Kidney glomerular epithelial cell (primary cell): ENCODE measurements at places on chromosomes 2 and 18.

DNA sequence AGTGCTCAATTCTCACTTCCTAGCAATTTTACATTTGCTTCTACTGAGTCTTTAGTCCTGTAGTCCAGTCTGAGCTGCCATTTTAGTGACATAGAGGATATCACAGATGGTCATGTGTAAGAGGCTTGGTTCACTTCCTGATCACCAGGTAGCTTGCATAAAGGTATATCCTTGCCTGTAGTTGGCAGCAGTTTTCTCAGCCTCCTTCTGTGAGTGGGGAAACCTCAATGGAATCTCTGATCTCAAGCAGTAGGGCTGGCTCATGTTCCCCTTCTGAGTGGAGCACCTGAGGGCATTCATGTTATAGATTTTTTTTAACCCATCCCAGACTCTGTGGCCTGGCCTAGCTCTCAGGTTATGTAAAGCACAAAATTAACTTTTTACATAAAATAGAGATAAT, 278.4 kb downstream of the RDH14 start:
- DNase-seq = no peak

DNA sequence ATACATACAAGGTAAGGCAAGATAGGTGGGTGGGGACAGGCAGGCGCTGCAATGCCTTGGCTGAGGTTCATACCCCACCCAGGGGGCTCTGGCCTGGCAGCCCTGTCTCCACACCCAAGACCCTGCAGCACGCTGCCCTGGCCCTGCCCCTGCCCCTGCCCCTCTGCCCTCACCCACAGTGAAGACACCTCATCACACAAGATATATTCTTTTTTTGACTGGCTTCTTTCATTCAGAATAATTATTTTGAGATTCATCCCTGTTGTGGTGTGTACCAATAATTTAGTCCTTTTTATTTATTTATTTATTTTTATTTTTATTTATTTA, 11.4 kb upstream of the B3GNT7 start:
- no peak for DNase-seq

DNA sequence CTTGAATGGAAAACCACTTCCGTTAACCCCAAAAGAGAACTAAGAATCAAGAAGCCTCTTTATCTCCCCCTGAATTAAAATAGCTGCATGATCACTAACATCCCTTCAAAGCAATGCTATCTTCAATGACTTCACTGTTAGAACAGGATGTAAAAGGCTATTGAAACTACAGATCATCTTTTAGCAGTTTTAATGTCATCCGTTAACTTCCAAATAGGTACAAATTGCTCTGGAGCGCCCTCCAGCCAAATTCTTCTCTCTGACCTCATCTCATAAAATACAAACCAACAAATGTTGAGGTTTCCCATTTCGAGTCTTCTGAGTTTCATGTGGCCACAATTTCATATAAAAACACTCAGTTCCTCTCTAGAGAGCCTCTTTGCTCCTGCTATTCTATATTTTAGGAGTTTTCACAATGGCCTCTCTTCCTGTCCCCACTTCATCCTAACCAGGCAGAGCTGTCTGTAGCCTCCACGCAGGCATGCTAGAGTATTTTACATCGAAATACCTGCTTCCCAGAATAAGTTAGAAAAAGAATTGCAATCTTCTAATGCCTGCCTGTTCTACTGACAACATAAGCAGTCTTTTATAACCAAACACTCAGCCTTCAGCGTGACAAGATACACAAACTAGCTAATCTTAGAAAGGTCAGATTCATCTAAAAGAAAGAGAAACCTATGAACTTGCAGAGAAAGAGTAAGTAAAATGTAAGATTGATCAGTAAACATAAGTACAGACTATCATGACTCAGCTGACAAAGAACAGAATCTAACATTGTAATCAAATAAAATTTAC, 37.9 kb downstream of the B4GALT6 start:
- DNase-seq = no peak

- no peak for DNase-seq
Observed at GRCh38 chr18:52334307-52334706, 5.7 kb upstream of the DCC start.

DNA sequence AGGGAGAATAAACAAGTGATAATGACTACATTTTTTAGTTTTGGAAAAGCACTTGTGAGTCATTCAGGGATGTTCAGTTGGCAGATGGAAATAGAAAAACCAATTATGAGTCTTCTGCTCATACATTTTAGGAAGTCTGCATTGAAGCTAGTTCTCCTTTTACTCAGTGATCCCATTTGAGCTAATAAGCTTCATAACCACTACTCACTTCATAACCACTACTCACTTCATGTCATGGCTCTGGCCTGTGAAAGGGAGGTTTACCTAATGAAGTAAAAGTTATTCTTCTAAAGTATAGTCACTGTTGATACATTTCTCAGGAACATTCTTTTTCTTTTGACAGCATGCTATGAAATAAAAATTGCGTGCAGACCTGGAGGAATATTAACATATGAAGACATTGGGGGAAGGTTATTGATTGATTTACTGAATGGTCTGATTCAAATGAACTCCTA, 948.7 kb downstream of the TSN start:
- DNase-seq = no peak

DNA sequence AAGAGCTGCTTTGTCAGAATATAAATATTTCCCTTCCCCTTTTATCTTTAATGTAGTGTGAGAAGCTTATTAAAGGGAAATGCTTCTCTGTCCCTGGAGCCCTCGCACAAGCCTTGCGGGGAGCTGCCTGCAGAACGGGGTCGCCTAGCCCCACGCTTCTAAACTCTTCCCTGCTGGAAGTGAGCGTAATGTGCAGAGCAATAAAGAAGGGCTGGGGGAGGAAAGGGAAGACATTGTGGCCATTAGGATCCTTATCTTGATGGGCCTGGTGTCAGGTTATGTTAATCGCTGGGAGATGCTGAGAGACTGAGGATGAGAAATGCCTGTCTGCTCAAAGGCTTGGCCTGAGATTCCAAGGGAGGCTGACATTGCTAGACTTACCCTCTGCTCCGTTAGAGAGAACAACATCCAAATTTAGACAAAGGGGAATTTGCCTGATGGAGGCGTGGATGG, 18.9 kb upstream of the FZD7 start:
- no peak for DNase-seq

- no peak for DNase-seq
Observed at GRCh38 chr2:96325884-96326255, 753 bp downstream of the ITPRIPL1 start.

DNA sequence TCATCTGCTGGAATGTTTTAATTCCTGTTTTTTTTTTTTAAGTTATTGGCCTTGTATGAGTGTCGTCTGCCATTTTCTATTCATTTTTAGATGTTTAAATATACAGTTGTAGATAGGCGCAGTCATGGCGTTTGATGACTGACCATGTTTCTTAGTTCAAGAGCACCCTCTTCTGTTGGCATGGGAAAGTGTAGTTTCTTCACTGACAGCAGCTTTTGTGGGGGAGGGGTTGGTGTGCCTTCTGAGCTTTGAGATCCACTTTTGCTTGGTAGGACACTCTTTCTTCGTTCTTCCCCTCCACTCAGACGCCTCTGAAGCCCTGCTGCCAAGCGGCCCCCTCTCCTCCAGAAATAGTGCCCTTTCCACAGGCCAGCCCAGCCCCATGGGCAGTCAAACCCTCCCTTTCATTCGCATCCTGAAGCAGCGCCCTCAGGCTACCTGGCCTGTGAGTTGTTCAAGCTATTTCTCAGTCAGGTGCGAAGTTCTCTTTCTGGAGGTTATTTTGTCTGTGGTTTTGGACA, 492.0 kb downstream of the TNS1 start:
- DNase-seq = peak; percentile 67

- no peak for DNase-seq
Observed at GRCh38 chr18:48036226-48036625, 105.8 kb upstream of the SMAD2 start.

GRCh38 chr2:126527836-126528490, 128.0 kb upstream of the GYPC start:
- peak; percentile 15 for DNase-seq

- DNase-seq = no peak
Observed at GRCh38 chr2:73253901-73254300, 19.8 kb downstream of the CCT7 start.

DNA sequence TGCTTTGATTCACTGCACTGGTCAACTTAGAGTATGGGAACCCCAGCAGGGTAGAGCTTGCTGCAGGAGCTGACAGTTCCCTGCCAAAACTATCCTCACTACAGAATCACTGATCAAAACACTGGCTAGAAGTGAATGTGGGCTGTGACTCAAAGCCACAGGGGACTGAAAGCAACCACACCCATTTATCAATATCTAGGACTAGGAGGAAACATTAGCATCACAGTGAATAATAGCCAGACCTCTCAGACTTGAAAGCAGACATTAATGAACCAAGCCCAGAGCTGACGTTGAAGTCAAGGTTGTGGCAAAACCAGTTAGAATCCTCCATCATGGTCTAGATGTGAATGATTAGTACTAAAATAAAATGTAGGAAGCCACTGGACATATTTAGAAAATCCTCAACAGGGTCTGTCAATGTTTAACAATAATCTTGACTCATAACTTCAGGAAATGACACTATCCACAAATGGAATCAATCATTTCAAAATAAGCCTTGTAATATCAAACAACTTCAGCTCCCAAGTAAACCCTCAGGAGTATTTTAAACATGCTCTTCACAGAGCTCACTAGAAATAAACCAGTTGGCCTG, 131.4 kb downstream of the CDH20 start:
- peak; percentile 12 for DNase-seq

- DNase-seq = no peak
Observed at GRCh38 chr18:76528477-76529432, 33.7 kb upstream of the ZNF516 start.

DNA sequence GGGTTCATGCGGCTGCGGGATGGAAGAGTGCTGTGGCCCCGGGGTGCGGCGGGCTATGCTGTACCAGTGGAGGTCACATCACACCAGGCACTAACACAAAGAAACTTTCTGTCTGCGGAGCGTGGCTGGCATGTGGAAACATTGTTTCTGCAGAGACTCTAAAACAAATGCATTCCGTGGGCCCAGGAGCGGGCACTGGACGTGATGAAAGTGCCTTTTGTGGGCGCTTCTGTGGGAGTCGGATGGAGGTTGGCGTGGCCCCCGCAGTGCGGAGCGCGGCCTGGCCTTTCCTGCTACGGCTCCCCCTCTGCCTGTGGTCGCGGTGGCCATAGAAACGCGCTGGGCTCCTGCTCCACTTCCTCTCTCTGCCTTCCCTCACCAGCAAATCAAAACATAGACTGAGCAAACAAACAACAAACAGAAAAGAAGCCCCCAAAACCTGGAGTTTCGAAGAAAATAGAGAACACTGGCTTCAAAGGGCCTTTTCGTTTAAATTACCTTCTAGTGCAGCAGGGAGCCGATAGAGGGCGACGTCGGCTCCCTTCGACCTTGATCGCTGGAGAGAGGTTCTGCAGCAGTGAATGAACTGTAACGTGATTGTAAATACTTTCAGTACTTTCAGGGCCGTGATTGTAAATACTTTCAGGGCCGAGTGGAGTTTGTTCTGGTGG, 51.4 kb downstream of the KIF5C start:
- peak; percentile 9 for DNase-seq

DNA sequence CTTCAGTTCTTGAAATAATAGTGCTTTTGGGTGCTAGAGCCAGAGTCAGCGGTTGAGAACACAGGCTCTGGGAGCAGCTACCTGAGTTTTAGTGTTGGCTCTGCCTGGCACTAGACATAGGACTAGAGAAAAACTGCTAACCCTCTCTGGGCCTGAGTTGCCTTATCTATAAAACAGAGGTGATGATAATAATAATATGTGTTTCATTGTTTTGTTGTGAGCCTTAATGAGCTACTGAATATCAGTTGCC, 391.7 kb downstream of the PTPRM start:
- DNase-seq = no peak

- DNase-seq = no peak
Observed at GRCh38 chr2:189018631-189019030, 44.5 kb downstream of the COL3A1 start.

GRCh38 chr18:48946329-48946835, 4.4 kb downstream of the SMAD7 start:
- DNase-seq = peak; percentile 67

- no peak for DNase-seq
Observed at GRCh38 chr2:65608916-65609315, 176.5 kb upstream of the SPRED2 start.

GRCh38 chr2:118176601-118177000, 88.3 kb downstream of the INSIG2 start:
- DNase-seq = no peak

DNA sequence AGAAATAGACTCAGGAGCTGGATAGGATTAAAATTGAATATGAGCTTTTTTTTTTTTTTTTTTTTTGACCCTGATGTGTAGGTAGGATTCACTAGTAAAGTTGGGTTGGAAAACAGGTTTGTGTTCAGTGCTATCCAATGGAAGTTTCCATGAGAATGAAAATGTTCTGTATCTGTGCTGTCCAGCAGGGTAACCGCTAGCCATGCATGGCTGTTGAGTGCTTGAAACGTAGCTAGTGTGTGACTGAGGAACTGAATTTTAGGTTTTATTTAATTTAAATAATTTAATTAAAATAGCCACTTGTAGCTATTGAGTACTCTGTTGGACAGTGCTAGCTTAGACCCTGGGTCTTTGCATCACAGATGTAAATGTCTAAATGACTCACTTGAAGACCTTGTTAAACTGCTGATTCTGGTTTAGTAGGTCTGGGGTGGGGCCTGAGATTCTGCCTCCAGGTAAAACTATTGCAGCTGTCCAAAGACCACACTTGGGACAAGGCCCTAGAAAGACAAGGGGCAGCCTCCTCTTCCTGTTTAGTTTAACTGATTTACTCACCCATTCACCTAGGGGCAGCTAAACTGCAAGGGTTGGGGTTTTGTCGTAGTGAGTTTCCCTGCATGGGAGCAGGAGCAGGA, 84.7 kb upstream of the STON1 start:
- no peak for DNase-seq

DNA sequence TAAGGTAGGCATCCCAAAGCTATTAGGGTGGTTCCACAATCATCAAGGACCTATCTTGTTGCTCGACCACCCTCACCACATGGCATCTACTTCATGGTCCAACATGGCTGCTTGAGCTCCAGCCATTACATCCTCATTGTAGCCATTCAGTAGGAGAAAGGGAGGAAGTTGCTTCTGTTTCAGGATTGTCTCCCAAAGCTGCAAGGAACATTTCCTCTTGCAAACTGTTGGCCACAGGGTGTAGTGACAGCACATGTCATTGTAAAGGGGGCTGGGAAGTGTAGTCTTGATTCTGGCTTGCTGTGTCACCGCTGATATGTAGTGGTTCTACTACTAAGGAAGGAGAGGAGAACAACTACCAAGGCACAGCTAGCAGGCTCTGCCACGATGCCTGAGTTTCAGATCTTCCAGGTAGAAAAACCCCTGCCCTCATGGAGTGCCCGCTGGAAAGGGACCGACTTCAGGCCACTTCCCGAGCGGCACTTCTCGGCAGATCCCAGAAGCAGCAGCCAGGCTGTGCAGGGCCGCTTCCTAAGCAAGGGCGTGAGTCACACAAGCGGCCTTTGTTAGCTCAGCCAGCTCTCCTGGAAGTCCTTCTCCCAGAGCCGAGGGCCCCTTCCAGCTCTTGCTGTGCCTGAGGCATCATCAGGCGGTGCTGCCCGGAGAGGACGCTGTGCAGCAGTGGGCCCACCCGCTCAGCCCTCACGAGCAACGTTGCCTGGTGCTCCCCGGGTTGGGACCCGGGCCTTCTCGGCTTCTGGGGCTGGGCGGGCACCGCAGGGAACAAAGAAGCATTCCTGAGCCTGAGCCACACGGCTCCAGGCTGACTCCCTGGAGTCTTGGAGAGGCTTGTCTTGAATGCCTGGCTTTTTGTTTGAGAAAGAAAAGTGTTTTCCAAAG, 58.2 kb downstream of the HS6ST1 start:
- DNase-seq = no peak

- no peak for DNase-seq
Observed at GRCh38 chr2:134451347-134451630, 197.4 kb downstream of the MGAT5 start.

GRCh38 chr2:226643946-226644282, 155.7 kb downstream of the IRS1 start:
- DNase-seq = no peak
